ENCODE measurements at places on chromosomes 13 and 19. TPM values are rescaled to one million over a fixed set of nuclear protein-coding genes. Genes with fewer than 3 reads are reported as not detected.

DNA sequence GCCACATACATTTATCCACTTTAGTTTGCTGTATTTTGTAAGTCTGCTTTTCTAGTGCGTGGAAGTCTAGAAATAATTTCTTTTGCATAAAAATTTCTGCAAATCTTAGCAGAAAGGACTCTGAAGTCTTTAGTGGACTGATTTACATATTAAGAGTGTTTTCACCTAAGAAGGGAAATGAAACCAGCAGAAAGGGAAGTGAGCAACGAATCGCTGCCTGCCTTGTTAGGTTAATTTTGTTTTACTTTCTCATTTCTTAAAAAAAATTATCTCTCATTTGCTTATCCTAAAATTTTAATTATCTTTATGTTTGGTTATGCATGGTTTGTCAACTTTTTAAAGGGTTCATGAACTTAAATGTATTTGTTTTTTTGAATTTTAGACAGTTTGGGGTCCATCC lies 767 bp upstream of the GPR18 start:
- peak; percentile 26 for DNase-seq

GRCh38 chr19:29887442-29887855 lies 54.6 kb upstream of the URI1 start:
- DNase-seq: peak; percentile 48

Gene PLPPR3
- total RNA-seq: under 0.01 TPM

- DNase-seq: peak; percentile 36
Measured at GRCh38 chr19:53131085-53131590, 1.6 kb downstream of the ZNF415 start.

DNA sequence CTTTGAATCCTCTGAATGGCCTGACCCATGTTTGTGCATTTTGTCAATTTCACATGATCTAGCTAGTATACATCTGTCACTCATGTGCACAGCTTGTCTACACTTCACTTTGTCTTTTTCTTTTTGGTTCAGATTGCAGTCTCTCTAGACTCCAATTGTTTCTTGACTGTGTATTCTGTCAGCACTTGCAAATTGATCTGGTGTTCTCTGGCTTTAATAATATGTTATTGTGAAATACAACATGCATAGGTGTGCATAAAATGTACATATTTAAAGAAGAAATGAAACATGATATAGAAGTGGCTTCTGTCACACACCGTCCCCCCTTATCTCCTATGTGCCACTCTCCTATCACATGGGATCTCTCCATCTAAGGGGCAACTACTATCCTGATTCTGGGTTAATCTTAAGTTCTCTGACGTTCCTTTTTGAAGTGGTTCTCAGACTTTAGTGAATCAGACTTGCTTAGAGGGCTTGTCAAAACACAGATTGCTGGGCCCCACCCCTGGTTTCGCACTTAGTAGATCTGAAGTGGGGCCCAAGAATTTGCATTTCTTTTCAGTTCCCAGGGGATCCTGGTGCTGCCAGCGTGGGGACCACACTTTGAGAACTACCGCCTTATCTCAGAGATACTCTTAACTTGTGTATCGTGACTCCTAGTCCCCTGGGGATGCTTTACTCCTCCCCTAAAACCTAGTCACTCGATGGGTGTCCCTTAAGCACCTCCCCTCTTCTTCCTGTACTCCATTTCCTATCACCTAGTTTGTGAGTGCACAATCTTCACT lies 5.8 kb downstream of the KRTDAP start:
- no peak for DNase-seq

DNA sequence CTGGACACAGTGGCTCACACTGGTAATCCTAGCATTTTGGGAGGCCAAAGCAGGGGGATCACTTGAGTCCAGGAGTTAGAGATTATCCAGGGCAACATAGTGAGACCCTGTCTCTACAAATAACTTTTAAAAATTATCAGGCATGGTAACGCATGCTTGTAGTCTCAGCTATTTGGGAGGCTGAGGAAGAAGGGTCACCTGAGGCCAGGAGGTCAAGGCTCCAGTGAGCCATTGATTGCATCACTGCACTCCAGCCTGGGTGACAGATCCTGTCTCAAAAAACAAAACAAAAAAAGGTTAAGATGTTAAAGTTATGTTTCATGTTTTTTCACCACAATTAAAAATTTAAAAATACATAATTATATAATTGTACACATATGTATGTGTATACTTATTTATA lies 19.2 kb upstream of the DIAPH3 start:
- no peak for DNase-seq

Gene UBL3
- 15.9 TPM for total RNA-seq

Gene ZNF547
- 1.7 TPM for total RNA-seq

Gene VSTM1
- not detected for total RNA-seq

- no peak for DNase-seq
Measured at GRCh38 chr13:67726979-67727378, 496.8 kb upstream of the PCDH9 start.

DNA sequence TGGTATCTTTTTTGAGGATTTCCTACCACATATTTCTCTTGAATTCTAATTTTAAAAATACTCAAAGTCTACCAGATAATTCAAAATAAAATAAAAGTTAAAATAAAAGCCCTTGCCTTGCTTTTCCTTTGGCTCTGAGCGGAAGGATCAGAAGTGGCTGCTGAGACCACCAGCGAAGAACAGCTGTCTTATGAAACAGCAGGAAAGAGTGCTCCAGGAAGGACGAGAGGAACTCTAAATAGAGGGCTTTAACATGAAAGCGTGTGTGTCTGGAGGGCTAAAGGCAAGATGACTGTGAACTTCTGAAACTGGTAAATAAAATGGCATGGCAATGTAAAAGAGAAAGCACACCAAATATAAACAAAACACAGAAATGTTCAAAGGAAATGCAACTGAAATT lies 521.5 kb upstream of the SPRY2 start:
- no peak for DNase-seq

DNA sequence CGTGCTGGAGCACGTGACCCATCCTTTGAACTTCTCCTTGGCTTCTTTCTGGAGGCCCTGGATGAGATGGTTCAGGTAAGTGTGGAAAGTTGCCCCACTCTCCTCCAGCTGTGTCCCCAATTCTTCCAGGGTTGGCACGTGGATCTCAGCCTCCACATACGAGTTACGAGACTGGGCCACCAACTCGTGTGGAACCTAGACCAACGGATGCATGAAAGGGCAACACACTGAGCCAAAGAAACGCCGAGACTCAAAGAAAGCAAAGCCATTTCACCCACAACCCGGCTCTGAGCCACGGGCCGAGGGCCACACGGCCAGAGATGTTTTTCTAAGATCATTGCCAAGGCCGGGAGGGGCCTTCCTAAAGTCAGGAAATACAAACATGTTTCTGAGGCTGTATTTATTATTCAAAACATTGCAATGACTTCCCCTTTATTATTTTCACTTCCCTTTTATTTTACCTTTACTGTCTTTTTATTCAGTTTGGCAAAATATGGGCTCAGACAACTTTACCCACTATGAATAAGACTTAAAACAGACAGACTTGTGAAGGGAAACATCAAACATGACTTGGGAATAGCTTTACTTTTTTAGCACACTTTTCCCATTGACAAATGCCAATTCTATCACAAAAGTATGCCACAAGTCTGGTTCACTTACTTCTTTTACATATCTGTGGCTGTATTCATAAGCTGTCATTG lies 94.6 kb downstream of the KL start:
- DNase-seq: peak; percentile 48

- DNase-seq: peak; percentile 98
Measured at GRCh38 chr19:41225238-41226052, 6.4 kb downstream of the AXL start.

Gene FBXL12
- 10.3 TPM for total RNA-seq

- no peak for DNase-seq
Measured at GRCh38 chr13:93399212-93399611, 172.6 kb downstream of the GPC6 start.

Gene ZNF506
- total RNA-seq: 12.3 TPM

DNA sequence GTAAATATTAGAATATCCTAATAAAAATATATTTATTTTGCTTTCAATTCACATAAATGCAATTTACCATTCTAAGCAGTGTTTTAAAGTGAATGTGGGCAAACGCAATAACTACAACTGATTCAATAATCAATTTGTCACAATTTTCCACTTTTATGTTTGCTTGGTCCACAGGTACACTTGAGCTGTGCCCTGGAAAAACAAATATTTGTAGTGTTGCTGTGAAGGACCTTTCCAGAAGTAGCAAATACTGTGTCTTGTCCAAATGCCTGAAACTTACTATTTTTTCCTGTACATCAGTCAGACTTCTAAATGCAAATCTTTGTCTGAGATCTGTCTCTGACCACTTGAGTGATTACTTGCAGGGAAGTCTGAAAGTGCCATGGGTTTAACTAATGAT lies 845.8 kb upstream of the SLITRK5 start:
- DNase-seq: no peak

Gene ZNF700
- total RNA-seq: 5.2 TPM

Gene DCT
- total RNA-seq: not detected

Gene POU2F2
- total RNA-seq: 0.22 TPM

- no peak for DNase-seq
Measured at GRCh38 chr19:850221-850978, 1.7 kb upstream of the ELANE start.

- DNase-seq: peak; percentile 35
Measured at GRCh38 chr19:53989600-53990533, 1.6 kb upstream of the CACNG6 start.

Gene ZNF836
- 7.7 TPM for total RNA-seq

DNA sequence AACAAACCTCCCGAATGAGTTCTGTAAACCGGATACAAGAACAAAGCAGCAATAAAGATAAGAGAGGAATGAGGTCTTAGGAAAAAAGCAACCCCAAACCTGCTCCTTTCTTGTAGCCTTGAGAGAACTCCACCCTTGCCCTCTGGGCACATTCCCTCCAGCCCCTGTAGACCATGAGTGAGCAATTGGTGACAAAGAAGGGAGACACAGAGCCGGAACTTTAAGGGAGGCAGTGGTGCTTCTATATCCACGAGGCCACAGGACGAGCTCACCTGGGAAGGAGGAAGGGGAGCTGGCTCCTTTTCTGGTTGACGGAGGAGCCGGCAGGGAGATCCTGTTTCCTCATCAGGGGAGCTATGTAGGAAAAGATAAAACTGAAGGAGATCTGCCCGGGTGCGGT lies 13.0 kb downstream of the BRME1 start:
- no peak for DNase-seq
